Activated CD4-positive, alpha-beta T cell treated with anti-CD3 and anti-CD28 coated beads for 4 hours (primary cell): ENCODE measurements at places on chromosomes 16 and 17.
A peak's percentile ranks its signal among the peaks of the same experiment; 100 is the strongest.

DNA sequence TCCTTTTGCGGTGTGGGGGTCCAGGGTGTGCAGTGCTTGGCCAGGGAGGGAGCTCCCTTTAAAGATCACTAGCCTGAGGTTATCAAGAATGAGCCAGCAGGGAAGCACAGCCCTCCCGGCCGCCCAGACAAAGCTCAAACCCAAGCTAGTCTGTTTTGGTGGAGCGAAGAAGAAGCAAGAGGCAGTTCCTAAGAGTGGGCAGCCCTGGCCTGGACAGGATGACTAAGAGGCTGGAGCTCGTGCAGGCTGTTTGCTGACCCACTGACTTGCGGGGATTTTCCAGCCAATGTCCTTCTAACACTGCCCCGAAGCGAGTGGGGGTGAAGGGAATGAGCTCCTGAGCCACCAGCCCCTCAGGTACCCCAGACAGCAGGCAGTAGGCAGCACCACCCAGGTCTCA is 134.4 kb downstream of the COPRS start:
- DNase-seq, result no peak

DNA sequence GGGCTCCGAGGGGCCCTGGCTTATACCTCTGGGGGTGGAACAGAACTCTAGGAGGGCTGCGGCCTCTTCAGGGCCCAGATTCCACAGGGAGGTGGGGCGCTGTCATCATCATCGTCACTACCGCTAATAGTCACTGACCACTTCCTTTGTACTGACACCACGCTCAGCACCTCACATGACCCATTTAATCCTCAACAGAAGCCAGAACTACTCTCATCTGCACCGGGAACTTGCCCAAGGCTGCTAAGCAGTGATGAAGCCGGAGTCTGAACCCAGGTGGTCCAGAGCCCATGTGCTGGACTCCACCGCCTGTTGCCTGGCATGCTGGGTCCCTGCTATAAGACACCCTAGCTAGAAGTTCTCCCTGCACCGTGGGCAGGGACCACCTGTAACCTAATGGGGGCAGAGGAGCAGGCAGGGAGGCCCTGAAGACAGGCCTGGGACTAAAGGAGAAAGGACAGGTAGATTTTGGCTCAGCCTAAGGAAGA is 12.0 kb downstream of the UNC13D start:
- no peak for DNase-seq

DNA sequence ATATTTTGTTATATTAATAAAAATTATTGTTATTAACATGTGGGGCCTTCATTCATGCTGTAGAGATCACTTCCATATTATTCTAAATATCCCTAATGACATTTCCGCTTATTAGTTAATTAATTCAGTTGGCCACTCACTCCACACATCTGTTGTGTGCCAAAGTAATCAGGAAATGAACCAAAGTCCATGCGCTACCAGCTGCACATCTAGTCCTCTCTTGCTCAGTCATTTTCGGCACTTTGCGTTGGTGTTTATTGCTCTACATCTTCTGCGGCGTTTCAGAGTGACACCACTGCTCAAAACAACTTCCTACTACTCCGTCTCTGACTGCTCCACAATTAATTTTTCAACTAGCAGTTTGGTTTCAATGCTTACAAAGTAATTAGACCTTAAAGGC is 101.4 kb upstream of the ZFHX3 start:
- no peak for DNase-seq

- no peak for DNase-seq
These were observed 17.7 kb downstream of the RAI1 start for GRCh38 chr17:17698869-17699351.

DNA sequence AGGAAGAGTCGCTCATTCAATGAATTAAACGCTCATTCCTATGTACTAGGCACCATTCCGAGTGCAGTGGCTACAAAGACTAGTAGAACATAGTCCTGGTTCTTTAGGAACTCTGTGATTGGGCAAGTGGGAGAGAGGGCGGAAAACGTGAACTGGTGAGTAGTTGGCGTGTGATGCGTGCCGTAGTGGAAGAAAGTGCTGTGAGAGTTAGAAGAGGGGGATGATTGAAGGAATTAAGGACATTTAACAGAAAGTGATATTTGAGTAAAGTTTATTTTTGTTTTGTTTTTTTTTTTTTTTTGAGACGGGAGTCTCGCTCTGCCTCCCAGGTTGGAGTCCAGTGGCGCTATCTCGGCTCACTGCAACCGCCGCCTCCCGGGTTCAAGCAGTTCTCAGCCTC is 7.9 kb upstream of the SLFN14 start:
- DNase-seq, result peak; percentile 44

- no peak for DNase-seq
These were observed 13.0 kb downstream of the SPIRE2 start for GRCh38 chr16:89841275-89841674.

DNA sequence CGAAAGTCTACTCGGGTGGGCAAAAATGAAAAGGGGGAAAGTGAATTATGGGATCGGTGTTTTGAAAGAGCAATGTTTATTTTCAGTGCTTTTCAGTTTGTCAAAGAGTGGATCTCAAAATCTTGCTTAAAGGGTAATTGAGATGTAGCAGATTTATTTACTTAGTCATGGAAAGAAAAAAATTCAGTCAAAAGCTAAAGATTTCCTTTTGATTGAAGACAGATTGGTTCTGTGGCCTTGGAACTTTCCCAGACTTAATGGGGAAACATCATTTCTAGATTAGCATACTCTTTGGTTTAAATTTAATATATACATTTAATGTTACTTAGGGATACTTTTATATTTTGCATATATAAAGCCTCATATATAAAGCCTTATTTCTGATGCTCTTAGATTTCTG is 20.6 kb downstream of the PRKAR1A start:
- DNase-seq, result no peak

- no peak for DNase-seq
These were observed 7.7 kb downstream of the BAIAP2 start for GRCh38 chr17:81042606-81043005.

GRCh38 chr17:30363715-30364202 is 15.0 kb upstream of the CPD start:
- peak; percentile 88 for DNase-seq

DNA sequence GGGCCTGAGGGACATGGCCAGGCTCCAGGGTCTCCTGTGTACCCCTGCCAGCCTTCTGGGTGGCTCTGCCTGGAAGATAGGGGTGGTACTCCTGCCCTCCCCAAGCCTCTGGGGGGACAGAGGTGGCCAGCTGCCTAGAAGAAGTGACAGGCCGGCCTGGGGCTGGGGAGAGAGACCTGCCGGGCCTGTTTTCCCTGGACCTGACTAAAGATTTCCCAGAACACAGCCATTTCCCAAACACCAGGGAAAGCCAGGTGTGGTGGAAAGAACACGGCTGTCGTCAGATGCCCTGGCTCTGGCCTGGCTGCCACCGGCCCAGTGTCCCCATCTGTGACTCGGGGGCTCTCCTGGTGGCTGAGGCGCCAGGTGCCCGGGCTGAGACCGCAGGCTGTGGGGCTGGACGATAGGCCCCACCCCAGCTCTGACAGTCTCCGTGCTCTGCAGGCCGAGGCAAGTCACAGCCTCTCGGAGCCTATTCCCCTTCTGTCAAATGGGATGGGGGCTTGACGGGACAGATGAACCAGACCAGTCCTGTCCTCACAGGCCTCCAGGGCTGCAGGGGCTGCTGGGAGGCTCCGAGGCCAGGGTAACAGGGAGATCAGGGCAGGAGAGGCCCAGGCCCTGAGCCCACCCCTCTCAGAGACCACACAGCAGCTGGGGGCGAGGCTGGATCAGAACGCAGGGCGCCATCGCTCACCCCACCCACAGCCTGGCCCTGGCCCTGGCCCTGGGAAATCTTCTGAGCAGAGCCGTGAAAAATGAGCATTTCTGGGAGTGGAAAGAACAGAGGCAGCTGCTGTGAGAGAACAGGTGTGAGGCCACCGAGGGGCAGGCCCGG is 33.1 kb downstream of the CTU2 start:
- DNase-seq, result no peak

DNA sequence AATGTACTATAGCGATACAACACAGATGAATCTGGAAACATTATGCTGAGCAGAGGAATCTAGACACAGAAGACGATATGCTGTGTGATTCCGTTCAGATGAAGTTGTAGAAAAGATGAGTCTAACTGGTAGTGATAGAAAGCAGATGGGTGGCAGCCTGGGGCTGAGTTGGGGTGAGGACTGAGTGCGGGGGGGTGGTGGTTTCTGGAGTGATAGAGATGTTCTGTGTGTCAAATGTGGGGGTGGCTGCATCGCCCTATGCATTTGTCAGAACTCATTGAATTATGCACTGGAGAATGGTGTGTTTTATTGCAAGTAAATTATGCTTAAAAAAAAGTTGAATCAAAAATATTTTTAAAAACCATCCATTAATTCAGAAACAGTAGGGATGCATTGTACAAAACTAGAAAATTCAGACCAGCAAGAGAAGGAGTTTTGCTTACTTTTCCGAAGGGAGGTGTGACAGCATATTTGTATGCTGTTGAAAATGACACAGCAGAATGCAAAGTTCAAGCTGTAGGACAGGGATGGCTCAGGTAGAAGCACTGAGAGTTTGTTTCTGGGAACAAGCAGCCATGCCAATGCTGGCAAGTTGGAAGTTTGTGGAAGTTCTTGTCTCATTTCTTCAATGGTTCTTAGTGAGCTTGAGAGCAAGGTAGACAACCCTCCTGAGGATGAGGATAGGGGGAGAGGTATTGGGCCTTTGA is 13.0 kb upstream of the DRG2 start:
- DNase-seq, result no peak

- no peak for DNase-seq
These were observed 36.3 kb downstream of the TSC2 start for GRCh38 chr16:2083876-2084780.

DNA sequence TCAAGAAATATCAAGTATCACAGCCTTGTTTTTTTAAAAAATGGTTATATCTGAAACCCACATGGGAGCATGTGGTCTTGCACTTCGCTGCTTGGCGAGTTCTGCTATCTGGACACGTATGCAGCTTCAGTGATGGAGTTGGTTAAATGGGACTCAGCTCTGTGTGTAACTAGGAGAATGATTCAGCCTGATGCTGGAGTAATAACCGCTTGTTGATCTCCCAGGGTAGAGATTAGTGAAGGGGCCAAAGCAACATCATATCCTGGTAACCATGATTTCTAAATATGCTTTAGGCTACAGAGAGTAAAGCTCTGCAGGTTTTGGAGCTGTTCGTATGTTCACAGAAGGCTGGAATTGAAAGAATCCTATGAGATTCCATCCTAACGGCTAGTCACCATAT is 63.2 kb downstream of the IQCK start:
- no peak for DNase-seq

GRCh38 chr16:17382949-17383863 is 87.6 kb downstream of the XYLT1 start:
- DNase-seq, result no peak

GRCh38 chr16:11302977-11303376 is 21.8 kb upstream of the PRM1 start:
- no peak for DNase-seq

DNA sequence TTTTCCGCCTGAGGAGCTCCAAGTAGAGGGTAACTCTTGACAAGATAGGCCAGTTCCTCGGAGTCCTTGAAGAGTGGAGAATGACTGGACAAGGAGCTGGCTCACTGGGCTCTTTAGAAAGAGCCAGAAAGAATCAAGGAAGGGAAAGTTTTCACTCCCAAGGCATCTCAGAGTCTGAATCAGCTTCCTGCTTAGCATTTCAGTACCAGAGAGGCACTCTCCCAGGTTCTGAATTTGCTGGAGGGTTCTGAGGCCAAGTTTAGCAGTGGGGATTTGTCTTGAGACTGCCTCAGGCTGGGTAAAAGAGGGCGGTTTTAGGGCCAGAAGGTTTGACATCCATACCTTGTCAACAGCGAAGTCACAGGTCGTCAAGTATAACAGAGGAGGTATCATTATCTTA is 25.5 kb downstream of the GP2 start:
- DNase-seq, result no peak

GRCh38 chr17:40561294-40561870 is 3.9 kb downstream of the CCR7 start:
- no peak for DNase-seq

DNA sequence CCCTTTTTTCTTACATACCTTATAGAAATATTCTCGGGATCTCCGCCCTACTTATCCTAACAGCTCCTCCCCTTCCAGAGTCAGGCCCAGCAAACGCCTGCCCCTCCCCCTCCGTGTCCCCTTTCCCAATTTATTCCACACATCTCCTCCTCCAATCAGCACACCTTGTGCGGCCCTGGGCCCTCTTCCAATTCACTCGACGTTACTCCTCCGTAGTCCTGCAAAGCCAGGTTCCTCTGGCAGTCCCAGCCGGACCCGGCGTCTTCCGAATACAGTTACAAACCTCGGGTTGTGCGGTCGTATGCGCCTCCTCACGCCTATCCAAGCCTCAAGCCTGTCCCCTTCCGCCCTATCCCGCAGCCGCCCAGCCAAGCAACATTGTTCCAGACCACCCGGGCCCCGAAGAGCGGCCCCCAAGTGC is 677 bp downstream of the CBX1 start:
- peak; percentile 5 for DNase-seq

GRCh38 chr17:73646409-73647300 is 2.4 kb upstream of the SDK2 start:
- peak; percentile 11 for DNase-seq

GRCh38 chr16:72312828-72313227 is 140.9 kb upstream of the PMFBP1 start:
- DNase-seq, result no peak

GRCh38 chr17:8294814-8295316 is 335 bp downstream of the SLC25A35 start:
- no peak for DNase-seq

- no peak for DNase-seq
These were observed 28.5 kb downstream of the ARHGAP17 start for GRCh38 chr16:24986512-24987303.

DNA sequence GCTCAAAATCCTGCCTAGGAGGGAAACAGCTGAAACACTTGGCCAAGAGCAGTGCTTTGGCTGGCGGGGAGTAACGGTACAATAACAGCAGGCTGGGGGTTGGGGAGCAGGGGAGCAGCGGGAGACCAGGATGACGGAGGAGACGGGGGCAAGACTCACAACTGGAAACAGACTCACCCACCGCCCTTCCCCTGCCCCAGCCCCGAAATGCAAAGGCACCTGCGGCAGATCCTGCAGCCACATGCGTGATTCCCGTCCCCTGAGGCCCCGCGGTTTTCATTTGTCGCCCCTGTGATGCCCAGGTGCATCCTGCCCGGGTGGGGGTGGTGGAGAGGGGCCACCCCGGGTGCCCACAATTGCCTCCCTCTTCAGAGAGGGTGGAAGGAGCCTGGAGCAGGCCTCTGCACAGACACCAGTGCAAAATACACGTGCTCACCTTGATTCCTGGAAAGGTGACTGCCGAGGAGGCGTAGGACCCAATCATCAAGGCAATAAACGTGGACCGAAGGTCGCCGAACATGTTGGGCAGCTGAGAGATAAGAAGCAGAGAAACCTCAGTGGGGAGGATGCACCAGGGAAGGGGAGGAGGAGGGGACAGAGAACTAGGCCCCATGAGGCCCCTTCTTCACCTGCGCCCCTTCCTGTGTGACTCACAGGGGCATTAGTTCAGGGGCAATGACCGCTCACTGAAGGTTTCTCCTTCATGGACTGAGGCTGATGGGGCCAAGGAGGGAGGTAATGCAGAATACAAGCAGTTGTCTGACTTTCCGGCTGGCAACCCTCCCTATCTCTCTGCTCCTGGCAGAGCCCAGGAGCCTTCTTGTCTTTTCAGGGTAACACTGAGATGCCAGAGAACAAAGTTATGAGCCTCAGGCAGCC is 30.4 kb upstream of the PITPNA start:
- DNase-seq, result no peak

GRCh38 chr16:2897110-2897509 is 14.1 kb downstream of the FLYWCH2 start:
- DNase-seq, result no peak
